ENCODE measurements at places on chromosomes 6 and 20.

DNA sequence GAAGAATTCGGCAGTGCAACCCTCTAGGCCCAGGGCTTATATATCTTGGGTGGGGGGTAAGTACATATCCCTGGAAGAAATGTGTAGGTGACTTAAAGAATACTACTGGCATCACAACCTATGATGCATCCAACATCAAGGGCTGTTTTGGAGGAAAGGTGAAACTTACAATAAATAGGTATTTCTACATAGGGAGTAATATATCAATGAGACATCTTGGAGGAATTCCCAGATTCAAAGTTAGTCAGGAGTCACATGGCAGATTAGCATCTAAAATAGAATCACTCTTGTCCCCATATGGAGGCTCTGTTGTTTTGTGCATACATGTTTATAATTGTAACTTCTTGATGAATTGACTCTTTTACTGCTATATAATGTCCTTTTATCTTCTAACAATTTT lies 375.5 kb downstream of the PAX1 start:
- DNase-seq = no peak

- no peak for DNase-seq
Observed at GRCh38 chr6:131400779-131401496, 172.1 kb upstream of the ARG1 start.

DNA sequence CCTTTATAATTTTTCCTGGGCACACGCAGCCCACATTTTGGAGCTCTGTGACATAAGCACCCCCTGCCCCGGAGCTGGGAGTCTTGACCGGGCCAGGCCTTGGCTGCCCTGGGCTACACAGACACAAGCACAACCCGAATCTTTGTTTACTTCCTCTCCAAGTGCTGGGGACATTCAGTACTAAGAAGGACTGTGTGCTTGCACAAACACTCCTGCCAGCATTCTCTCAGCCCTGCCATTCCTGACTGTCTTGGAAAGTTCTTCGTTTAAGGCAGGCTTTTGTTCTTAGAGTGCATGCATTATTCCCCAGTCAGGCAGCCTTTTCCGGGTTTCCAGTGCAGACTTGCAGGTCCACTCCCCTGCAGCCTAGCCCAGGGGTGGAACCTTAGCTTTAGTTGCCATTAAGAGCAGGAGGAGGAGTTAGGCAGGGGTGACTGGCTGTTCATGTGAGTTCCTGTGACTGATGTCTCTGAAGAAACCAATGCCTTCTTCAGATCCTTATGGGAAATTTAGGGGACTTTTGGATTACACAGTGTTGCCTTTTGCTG lies 28.6 kb downstream of the FOXO3 start:
- DNase-seq = no peak

DNA sequence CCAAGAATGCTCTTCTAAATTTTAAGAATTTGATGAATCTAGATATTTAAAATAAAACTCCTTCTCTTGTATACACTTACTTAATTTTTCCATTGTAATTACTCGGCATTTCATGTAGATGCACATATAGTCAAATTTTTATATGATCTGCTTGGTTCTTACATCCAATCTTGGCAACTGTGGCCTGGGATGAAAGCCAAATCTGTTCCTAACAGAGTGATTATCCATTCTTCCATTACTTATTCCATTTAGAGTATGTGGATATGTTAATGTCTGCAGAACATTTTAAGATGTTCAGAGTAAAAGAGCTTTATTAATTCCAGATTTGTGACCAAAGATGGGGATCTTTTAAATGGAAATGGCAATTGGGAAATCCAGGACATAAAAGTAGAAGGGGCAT lies 144.1 kb upstream of the PDE7B start:
- no peak for DNase-seq

- DNase-seq = no peak
Observed at GRCh38 chr6:134521116-134521501, 203.2 kb upstream of the SGK1 start.

- no peak for DNase-seq
Observed at GRCh38 chr20:60338556-60338955, 380.3 kb downstream of the CDH26 start.

GRCh38 chr6:7132398-7133035 lies 24.8 kb downstream of the RREB1 start:
- peak; percentile 82 for DNase-seq

GRCh38 chr6:56188429-56188828 lies 59.0 kb downstream of the COL21A1 start:
- DNase-seq = no peak

GRCh38 chr20:45908084-45908483 lies 3.9 kb downstream of the PLTP start:
- DNase-seq = no peak

GRCh38 chr20:39954621-39955020 lies 734.4 kb downstream of the MAFB start:
- no peak for DNase-seq

- peak; percentile 8 for DNase-seq
Observed at GRCh38 chr6:46217671-46218131, 46.9 kb upstream of the ENPP5 start.

DNA sequence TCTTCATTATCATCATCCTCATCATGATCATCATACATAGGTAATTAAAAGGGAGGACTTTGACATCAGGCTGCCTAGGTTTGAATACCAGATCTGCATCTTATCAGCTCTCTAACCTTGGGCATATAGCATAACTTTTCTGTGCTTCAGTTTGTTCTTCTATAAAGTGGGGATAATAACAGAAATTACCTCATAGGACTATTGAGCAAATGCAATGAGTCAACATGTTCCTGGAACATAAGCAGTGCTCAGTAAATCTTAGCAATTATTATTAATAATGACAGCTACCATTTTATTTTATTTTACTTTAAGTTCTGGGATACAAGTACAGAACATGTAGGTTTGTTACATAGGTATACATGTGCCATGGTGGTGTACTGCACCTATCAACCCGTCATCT lies 7.2 kb downstream of the C20orf202 start:
- no peak for DNase-seq

GRCh38 chr6:189676-190075 lies 102.6 kb upstream of the DUSP22 start:
- DNase-seq = no peak
